ENCODE measurements at places on chromosomes 16 and 17. TPM values are rescaled to one million over a fixed set of nuclear protein-coding genes. Genes with fewer than 3 reads are reported as not detected.

DNA sequence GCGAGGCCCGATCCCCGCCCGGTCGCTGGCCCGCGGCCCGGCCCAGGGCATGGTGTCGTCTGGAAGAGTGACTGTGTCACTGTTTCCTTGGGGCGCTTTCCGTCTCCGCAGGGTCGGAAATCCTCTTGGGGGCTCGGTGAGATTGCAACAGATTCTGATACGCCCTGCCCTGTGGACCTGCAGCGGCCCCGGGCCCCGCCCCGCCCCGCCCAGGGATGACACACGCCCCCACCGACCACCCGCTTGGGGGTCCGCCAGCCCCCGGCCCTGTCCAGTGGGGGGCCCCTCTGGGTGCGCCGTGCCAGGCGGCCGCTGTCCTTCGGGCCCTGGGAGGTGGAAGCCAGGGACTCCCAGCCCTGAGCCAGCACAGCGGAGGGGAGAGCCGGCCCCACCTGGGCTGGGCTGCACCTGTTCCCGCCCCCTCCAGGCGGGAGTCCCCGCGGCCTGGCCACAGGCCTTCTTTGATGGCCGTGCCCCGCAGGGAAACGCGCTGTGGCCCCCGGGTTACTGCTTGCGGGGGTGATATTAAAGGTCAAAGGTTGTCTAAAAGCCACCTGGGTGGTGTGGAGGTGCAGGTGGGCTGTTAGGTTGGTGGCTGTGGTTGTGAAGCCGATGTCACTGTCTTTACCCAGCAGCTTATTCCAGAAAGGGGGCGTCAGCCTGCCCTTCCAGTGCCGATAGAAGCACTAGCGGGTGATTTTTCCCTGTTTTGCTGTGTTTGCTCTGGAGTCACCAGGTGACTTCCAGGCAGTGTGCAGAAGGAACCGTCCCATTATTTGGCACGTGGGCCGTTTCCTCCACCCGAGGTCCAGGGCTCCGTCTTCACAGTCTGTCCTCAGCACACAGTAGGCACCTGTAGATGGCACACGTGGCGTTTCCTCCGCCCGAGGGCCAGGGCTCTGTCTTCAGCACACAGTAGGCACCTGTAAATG is 752 bp downstream of the TBC1D24 start:
- peak; percentile 45 for DNase-seq
- H3K4me1 ChIP-seq = peaks cover 8% of the 10 kb centered on the region
- H3K4me3 ChIP-seq = peak overlapping the region; percentile 66
- peaks cover 26% of the 10 kb centered on the region for H3K27me3 ChIP-seq

- peak within 1 kb of the TSS; percentile 81 for H3K4me3 ChIP-seq
- no peaks in the 10 kb centered on the region for H3K27me3 ChIP-seq
- peaks cover 23% of the 10 kb centered on the region for H3K4me1 ChIP-seq
- H3K36me3 ChIP-seq = no peaks in the 10 kb centered on the region
Measured at GRCh38 chr17:45132320-45132571, at the start of gene PLCD3. TSS of gene PLCD3 (minus strand) at chr17:45132515. CDS start at chr17:45132410, 105 bp downstream.

DNA sequence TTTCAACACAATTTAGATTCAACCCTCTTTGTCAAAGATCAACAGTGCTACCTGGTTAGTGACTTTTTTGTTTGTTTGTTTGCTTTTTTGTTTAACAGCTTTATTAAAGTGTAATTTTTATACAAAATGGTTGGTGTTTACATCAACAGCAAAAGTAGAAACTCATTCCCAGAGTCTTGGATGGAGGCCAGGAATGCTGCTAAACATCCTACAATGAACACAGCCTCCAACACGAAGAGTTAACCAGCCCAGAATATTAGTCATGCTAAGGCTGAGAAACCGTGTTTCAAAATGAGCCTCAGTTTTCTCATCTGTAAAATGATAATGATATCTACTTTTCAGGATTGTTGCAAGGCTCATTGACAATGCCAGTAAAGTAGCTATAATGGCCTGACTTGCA is 211.0 kb upstream of the MAF start:
- H3K4me1 ChIP-seq = peaks cover 10% of the 10 kb centered on the region
- H3K4me3 ChIP-seq = no peak overlapping the region
- H3K27ac ChIP-seq = no peak overlapping the region
- peaks cover 12% of the 10 kb centered on the region for H3K36me3 ChIP-seq
- peaks cover 5% of the 10 kb centered on the region for H3K27me3 ChIP-seq

The MT4 gene
- total RNA-seq = not detected

GRCh38 chr17:75244133-75244866 is 17.1 kb downstream of the GGA3 start:
- H3K36me3 ChIP-seq = peaks cover 37% of the 10 kb centered on the region
- DNase-seq = no peak
- no peak overlapping the region for H3K4me3 ChIP-seq
- H3K27me3 ChIP-seq = no peaks in the 10 kb centered on the region
- 0 out of 2 replicates have a peak, but pooled peaks cover 3% of the 10 kb centered on the region for H3K4me1 ChIP-seq

- peaks cover 13% of the 10 kb centered on the region for H3K36me3 ChIP-seq
- no peak overlapping the region for H3K27ac ChIP-seq
- no peak for DNase-seq
- peaks cover 41% of the 10 kb centered on the region for H3K4me1 ChIP-seq
- H3K4me3 ChIP-seq = no peak overlapping the region
- H3K27me3 ChIP-seq = peaks cover 25% of the 10 kb centered on the region
Measured at GRCh38 chr17:50536683-50537646, 4.4 kb downstream of the EPN3 start.
